Fibroblast of skin of right biceps (primary cell): ENCODE measurements at places on chromosomes 6 and 20.

DNA sequence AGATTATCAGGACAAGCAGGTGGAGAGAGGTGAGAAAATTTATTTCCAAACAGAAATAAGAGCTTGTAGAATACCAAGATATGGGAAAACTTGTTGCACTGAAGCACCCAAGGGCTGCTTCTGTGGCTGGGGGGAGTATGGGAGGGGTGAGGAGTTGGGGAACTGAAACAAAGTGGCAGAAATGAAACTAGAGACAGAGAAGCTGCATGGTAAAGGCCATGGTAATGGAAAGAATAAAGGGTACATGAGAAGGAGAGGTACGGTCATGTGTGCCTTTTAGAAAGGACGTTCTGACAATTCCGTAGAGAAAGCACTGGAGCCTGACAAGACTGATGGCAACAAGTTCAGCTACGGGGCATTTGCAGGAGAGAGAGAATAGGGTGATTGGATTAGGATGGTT is 51.6 kb upstream of the RIN2 start:
- DNase-seq, result no peak

GRCh38 chr20:31897541-31897940 is 27.1 kb downstream of the TTLL9 start:
- DNase-seq, result no peak

- peak; percentile 84 for DNase-seq
Observed at GRCh38 chr20:13231031-13231752, 10.1 kb downstream of the ISM1 start.

DNA sequence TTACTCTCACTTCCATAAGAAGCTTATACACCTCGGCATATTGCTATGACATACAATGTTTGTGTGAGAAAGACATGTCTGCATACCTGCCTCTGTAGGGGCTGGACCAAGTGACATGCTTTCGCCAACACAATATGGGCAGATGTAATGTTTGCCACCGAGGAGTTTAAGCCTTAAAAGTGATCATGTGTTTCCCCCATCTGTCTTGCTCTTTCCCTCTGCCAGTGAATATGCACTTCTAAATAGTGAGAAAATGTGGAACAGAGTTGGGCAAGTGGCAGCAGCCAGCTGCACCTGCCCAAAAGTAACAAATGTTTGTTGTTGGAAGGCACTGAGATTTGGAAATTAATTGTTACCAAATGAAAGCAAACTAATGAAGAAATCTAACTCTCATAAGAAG is 274.8 kb upstream of the BTBD3 start:
- DNase-seq, result no peak

DNA sequence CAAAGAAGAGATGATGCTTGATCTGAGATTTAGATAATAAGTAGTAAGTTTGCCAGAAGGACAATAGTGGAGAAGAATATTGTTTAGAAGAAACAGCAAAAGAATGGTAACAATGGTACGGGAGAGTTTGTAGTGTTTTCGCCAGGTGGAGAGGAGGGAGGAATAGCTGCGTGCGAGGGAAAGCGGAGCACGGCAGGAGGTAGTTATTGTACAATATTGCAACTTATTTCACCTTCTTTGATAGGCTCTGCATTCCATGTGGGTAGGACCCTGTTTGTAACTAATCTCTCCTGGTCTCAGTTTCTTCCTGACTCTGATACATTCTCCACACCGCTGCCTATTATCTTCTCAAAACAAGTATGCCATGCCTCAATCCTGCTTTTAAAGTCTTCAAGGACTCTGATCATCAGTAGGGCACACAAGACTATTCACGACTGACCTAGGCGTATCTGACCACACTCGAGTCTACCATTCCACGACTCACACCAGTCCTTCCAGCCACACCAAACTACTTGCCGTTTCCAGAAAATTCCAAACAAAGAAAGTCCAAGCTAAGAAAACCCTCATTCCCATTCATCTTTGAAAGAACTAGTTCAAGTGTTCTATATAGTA is 1.1 kb downstream of the PPIL4 start:
- DNase-seq, result no peak

DNA sequence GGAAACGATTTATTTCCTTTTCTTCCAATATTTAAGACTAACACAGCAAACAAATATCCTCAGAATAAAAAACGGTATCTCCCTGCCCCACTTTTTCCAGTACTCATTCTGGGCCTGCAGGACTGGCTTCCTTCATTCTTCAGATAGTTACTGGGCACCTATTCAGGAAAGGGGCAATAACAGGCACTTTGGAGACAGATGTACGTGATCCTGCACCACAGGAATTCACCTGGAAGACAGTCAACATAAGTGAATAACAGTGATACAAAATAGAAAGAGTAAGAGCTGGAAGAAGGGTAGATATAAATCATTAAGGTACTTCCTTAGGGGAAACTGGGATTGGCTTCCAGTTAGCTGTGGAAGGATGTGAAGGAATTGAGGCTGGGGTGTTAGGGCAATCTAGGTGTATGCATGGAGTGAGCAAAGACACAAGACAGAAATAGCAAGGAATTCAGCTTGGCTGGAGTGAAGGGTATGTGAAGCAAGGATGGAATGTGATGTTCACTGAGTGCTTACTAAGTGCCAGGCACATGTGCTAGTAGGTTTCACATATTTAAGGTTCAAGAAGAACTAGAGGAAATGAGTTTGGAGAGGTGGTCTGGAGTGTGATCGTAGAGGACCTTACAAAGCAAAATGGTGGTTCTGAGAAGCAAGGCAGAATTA is 49.3 kb upstream of the FAM83C start:
- DNase-seq, result peak; percentile 40

GRCh38 chr6:137488150-137489045 is 5.8 kb downstream of the OLIG3 start:
- no peak for DNase-seq

GRCh38 chr6:13574571-13575376 is at the start of gene SIRT5:
SIRT5 (plus strand) TSS chr6:13574601; CDS start chr6:13584111, 9,510 bp downstream.
- DNase-seq, result peak; percentile 80

DNA sequence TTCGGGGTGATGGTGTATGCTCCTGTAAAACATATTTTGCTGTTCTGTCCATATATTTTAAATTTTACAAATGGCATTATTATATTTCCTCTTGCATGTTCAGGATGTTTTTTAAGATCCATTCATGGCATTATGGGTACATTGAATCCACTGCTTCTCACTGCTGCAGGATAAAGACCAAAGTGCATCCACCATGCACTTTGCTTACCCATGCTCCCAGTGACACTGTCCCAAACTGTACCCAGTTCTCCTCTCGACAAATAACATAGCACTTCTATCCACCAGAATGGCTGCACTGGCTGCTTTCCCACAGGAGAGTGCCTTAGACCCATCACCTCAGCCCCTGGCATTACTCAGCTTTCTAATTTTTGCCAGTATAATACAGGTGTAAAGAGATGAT is 29.7 kb downstream of the MTRES1 start:
- no peak for DNase-seq

- peak; percentile 30 for DNase-seq
Observed at GRCh38 chr6:163017801-163018200, 290.0 kb downstream of the PACRG start.

GRCh38 chr20:57259121-57259937 is 7.1 kb downstream of the BMP7 start:
- no peak for DNase-seq
